ENCODE measurements at places on chromosomes 7 and 10.

GRCh38 chr7:131608116-131608500 lies 51.7 kb upstream of the PODXL start:
- DNase-seq: no peak

DNA sequence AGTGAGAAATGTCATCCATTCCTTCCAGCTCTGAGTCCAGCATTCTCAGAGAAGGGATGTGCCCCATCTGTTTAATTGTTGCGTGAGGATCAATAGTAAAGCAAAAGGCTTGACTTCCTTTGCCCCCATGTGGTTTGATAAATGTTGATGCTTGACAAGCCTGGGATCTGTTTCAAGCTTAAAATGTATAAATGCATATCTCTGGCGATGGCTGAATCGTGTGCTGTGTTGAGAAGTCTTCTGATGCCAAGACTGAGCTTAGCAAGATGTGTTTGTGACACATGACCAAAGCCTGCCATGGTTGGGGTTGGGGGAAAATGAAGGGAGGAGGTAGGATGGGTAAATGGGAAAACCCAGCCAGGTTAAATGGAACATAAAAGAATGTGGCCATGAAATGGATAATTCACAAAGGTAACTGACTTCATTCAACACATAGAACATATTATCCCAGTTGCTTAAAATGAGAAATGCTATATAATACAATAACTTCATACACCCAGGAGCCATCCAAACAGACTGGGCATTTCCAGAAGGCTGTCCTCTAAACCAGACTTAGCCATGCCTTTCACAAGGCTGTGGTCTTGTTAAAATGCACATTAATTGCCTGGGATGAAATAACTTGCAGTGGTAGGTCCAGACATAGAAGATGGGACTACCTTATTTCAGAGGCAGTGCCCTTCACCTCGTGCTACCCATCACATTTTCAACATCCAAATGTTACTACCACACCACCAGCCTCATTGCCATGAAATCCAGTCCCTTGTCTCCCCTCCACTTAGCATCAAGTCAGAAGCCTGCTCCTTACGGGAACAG lies 147.3 kb upstream of the PDE1C start:
- no peak for DNase-seq

GRCh38 chr7:90758933-90759562 lies 162.9 kb downstream of the CDK14 start:
- no peak for DNase-seq

GRCh38 chr10:96902731-96903358 lies 70.7 kb downstream of the LCOR start:
- DNase-seq: no peak

DNA sequence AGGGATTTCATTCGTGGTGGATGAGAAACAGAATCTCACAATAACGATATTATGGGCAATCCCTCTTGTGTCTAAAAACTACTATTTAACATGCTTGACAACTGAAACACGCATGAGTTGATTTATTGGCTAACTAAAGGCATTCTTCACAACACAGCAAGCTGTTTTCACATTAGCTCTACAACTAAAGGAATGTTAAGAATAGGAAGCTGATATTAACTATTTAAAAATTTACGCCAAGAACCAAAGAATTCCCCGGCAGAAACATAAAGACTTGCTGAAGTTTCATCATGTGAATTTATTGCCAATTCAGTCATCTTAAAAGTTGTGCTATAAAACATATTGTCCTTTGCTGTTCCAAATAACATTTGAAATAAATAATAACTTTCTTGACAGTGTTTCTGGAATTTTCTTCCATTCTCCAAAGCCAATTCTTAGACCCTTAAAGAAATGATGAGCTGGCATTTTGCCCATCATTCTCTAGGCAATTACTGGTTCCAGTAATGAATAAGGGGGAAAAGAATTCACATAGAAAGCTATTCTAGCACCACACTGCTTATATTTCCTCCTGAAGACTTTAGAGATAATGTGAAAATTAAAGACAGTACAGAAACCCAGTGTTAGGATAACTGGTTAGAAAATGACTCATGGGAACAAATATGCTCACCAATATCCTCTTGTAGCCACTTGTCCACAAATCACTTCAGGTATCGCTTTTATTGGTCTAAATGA lies 233.1 kb downstream of the PARD3 start:
- no peak for DNase-seq

GRCh38 chr10:22344249-22344648 lies 1.0 kb upstream of the SPAG6 start:
- DNase-seq: no peak

DNA sequence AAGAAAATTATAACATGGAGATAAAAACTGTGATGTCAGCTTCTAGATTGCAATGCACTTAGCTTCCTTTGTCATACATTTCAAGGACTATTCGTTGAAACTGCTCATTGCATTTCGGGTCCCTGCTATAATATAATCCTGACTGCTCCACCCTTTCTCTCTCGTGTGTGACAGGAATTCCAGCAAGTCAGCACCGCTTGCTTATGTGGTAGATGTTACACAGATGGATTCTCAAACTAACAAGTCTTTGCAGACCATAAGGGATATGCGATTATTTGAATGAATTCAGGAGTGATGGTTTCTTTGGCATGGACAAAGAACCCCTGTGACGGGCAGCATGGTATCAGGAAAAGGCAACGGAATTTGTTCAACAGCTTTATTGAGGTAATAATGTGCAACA lies 184.0 kb downstream of the GRID1 start:
- DNase-seq: no peak

DNA sequence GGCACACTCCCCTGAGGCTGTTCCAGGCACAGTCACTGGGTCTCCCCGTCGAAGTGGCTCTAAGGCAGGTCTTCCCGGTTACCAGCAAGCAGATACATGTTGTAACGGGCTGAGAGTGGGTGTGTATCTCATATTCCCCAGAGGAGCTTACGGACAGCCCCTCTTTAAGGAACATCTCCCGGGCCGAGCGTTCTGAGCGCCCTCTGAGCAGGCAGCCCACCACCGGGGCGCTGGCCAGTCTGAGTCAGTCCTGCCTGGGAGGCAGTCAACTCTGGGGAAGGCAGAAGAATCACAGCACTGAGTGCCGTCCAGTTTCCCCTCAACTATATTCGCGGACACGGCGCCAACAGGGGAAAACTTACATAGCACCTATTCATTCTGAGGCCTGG lies 117.4 kb downstream of the LHPP start:
- DNase-seq: no peak

DNA sequence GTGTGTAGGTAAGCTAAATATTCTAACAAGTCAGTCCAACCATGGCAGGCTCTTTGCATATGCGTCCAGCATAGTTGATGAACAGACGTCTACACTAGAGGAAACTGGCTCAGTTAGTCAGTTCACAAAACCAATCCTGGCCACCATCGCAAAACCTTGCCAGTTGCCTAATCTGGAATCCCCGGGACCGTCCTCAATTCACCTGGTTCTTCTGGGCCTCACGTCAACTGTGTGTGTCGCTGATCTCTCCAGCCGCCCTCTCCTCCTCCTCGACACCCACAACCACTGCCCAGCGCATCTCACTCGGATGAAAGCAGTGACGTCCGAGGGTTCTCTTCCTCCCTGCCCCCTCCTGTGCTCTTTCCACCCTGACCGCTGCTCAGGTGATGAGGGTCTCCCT lies 217.8 kb upstream of the SH2B2 start:
- DNase-seq: no peak

DNA sequence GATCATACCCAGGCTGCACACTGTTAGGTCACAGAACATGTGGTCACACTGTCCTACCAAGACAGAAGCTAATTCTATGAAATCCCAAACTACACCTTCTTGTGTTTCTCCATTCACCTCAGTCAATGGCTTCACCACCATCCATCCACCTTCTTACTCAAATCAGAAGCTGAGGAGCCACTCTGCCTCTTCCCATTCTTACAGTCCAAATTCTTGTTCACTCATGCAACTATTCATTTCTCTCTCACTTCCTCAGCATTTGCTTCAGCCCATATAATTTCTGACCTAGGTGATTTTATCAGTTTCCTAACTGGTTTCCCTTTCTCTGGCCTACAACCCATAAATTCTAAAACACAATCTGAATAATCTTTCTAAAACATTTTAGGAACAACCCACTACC lies 229.2 kb downstream of the LRRN3 start:
- DNase-seq: no peak

GRCh38 chr7:102275123-102275703 lies 11.5 kb upstream of the SH2B2 start:
- DNase-seq: no peak

All from DMS 273 treated with DMSO at 0.1 percent for 48 hours (cell line).